ENCODE measurements at places on chromosomes 7 and 10. TPM values are rescaled to one million over a fixed set of nuclear protein-coding genes. Genes with fewer than 3 reads are reported as not detected.

DNA sequence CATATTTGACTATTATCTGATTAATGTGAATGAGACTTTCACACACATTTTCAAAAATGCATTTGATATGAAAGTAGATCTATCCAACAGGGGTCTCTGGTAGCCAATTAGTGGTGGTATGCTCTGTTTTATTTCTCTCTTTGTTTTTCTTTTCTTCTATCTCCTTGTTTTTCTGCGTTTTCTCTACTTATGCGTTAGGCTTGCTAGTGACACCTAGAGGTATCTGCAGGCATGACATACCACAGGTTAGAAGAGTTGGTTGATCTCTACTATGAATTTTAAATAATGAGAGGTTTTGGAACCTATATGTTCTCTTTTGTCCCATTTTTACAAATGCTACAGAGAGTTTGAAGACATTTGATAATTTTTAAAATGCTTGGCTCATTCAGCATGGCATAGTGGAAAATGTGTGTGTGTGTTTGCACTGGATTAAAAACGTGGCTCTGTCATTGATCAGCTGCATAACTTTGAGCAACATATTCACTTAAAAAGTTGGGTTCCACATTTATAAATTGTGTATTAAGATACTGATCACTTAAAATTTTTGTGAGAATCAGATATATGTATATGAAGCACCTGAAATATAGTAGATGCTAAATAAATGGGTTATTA is 28.1 kb upstream of the PLXDC2 start:
- no peak for DNase-seq
- H3K4me1 ChIP-seq, result no peaks in the 10 kb centered on the region
- no peak overlapping the region for H3K4me3 ChIP-seq
- H3K27me3 ChIP-seq, result no peaks in the 10 kb centered on the region

- no peaks in the 10 kb centered on the region for H3K27me3 ChIP-seq
- H3K36me3 ChIP-seq, result no peaks in the 10 kb centered on the region
- no peak overlapping the region for H3K27ac ChIP-seq
- 0 out of 2 replicates have a peak, but pooled peaks cover 5% of the 10 kb centered on the region for H3K4me1 ChIP-seq
These were observed 167.1 kb downstream of the DIP2C start for GRCh38 chr10:522350-522749.

GRCh38 chr7:154832557-154833138 is 170.3 kb downstream of the PAXIP1 start:
- peaks cover 15% of the 10 kb centered on the region for H3K27me3 ChIP-seq
- no peaks in the 10 kb centered on the region for H3K36me3 ChIP-seq
- DNase-seq, result peak; percentile 27
- no peak overlapping the region for H3K4me3 ChIP-seq

GRCh38 chr10:104577861-104578521 is 63.1 kb upstream of the SORCS3 start:
- H3K27me3 ChIP-seq, result peaks cover 32% of the 10 kb centered on the region
- H3K4me3 ChIP-seq, result no peak overlapping the region
- no peak overlapping the region for H3K27ac ChIP-seq
- DNase-seq, result peak; percentile 61
- no peaks in the 10 kb centered on the region for H3K36me3 ChIP-seq

DNA sequence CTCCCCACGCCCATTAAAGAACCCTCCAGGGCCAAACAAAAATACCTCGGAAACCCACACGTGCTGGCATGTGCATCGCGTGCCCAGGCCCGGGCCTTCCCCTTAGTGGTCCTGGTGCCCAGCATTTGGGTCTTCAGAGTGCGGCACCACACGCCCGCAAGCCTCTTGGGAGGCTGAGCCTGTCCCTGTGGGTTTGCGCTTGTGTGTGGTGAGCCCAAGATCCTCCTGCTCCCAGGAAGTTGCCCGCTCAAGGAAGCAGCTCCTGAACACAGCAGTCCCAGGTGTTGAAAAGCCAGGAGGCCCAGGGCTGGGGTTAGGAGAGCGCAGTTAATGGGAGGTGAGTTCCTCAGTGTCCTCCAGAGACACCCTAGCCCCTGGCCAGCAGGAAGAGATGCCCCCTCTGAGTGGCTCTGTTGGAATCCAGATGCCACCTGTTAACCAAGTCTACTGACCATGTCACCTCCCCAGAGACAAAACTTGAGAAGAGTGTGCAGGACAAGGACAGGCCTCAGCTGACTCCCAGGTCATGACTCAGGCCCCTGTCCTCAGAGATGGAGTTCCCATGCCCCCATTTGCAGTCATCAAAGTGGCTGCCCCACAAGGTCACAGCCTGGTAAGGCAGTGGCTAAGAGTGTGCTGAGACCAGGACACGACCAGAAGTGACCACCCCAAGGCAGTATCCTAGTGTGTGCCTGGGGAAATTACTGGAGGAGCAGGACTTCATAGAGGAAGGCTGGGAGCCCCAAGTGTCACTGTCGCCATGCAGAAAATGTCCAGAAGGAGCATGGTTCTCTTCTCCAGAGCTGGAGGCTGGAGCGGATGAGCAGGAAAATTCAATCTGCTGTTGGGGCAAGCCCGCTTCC is 5.2 kb downstream of the FZD9 start:
- H3K4me1 ChIP-seq, result no peaks in the 10 kb centered on the region

DNA sequence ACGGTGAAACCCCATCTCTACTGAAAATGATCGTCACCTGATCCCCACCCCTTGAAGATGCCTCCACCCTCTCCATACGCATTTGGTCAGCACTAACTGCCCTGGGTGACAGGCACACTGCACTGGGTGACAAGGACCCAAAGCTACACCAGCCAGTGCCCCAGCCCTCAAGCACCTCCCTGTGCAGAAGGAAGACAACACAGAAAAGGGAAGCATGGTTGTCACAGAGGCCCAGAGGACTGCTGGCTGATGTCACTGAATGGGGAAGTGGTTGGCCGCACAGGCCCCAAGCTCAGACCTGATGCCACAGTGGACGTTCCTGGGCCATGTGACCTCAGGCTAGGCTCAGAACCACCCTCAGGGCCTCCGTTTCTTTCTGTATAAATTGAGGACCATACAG is 4.2 kb upstream of the PILRA start:
- H3K36me3 ChIP-seq, result no peaks in the 10 kb centered on the region
- H3K27ac ChIP-seq, result no peak overlapping the region
- H3K4me1 ChIP-seq, result no peaks in the 10 kb centered on the region
- no peak overlapping the region for H3K4me3 ChIP-seq
- no peaks in the 10 kb centered on the region for H3K27me3 ChIP-seq

GRCh38 chr7:69640925-69641594 is 42.8 kb downstream of the AUTS2 start:
- H3K27me3 ChIP-seq, result no peaks in the 10 kb centered on the region
- no peak for DNase-seq
- no peak overlapping the region for H3K4me3 ChIP-seq
- H3K27ac ChIP-seq, result no peak overlapping the region

GRCh38 chr7:149868623-149869290 is 5.0 kb upstream of the ATP6V0E2 start:
- H3K27me3 ChIP-seq, result no peaks in the 10 kb centered on the region
- peaks cover 14% of the 10 kb centered on the region for H3K4me1 ChIP-seq
- H3K36me3 ChIP-seq, result no peaks in the 10 kb centered on the region
- no peak overlapping the region for H3K27ac ChIP-seq
- no peak overlapping the region for H3K4me3 ChIP-seq
- DNase-seq, result no peak

GRCh38 chr10:73937333-73938043 is 26.6 kb downstream of the PLAU start:
- H3K27me3 ChIP-seq, result no peaks in the 10 kb centered on the region
- H3K36me3 ChIP-seq, result no peaks in the 10 kb centered on the region
- H3K4me1 ChIP-seq, result peaks cover 66% of the 10 kb centered on the region
- H3K27ac ChIP-seq, result no peak overlapping the region
- no peak for DNase-seq

- H3K27ac ChIP-seq, result no peak overlapping the region
- H3K27me3 ChIP-seq, result no peaks in the 10 kb centered on the region
- H3K36me3 ChIP-seq, result no peaks in the 10 kb centered on the region
- H3K4me1 ChIP-seq, result no peaks in the 10 kb centered on the region
- DNase-seq, result no peak
- H3K4me3 ChIP-seq, result no peak overlapping the region
These were observed 167.4 kb upstream of the PRSS58 start for GRCh38 chr7:142425281-142425680.

DNA sequence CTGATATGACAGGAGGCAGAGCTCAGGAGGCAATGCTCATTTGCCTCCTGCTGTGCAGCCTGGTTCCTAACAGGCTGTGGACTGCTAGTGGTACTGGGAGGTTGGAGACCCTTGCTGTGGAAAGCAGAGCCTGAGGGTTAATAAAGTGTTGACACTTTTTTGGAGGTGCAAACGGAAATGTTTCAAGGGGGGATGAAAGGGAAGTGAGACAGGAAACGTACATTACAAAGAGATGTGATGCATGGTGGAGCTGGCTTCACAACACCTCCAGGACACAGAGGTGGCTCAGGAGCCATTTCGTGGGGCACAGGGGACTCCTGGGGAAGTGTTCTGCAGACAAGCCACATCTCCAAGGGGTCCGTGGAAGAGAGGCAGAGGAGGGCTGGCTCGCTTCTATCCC is 137.6 kb upstream of the SVIL start:
- H3K4me1 ChIP-seq, result no peaks in the 10 kb centered on the region
- no peak for DNase-seq
- H3K4me3 ChIP-seq, result no peak overlapping the region

GRCh38 chr10:18303851-18304801 is 163.9 kb downstream of the CACNB2 start:
- H3K4me1 ChIP-seq, result no peaks in the 10 kb centered on the region
- no peak overlapping the region for H3K27ac ChIP-seq
- DNase-seq, result no peak
- no peak overlapping the region for H3K4me3 ChIP-seq
- no peaks in the 10 kb centered on the region for H3K36me3 ChIP-seq

DNA sequence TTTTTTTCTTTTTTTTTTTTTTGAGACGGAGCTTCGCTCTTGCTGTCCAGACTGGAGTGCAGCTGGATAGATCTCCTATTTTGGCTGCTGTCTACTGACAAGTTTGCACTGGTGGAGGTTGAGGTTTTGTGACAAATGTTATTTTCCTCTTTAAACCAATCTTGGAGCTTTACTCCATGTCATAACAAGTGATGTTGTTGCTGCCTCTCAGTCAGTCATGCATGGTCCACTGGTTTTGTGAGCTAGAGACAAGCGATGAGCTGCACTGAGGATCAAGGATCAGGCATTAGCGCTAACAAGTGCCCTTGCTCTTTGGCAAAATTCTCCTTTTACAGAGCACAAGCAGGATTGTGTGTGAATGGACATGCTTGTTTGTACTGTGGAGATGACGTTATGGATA is 805 bp upstream of the WDFY4 start:
- H3K4me3 ChIP-seq, result no peak overlapping the region
- H3K4me1 ChIP-seq, result no peaks in the 10 kb centered on the region
- H3K36me3 ChIP-seq, result no peaks in the 10 kb centered on the region
- peaks cover 5% of the 10 kb centered on the region for H3K27me3 ChIP-seq
- H3K27ac ChIP-seq, result no peak overlapping the region
- DNase-seq, result no peak

DNA sequence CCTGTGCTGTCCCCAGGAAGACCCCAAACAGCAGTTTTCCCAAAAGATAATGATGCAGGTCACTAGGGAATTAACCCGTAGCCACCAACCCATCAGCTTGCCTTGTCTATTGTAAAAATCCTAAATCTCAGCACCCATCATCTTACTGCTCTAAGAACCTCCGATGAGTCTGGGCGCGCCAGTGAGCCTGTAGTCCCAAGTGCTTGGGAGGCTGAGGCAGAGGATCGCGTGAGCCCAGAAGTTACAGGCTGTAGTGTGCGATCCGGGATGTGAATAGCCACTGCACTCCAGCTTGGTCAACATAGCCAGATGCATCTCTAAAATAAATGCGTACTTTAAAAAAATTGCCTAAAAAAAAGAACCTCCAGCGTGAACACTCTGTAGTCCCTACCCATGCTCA is 951 bp downstream of the AS3MT start:
- no peaks in the 10 kb centered on the region for H3K36me3 ChIP-seq
- H3K4me1 ChIP-seq, result peaks cover 5% of the 10 kb centered on the region
- no peak overlapping the region for H3K4me3 ChIP-seq
- no peaks in the 10 kb centered on the region for H3K27me3 ChIP-seq
- DNase-seq, result no peak

GRCh38 chr10:15123749-15124184 is 26.6 kb downstream of the RPP38 start:
- H3K27ac ChIP-seq, result no peak overlapping the region
- no peak overlapping the region for H3K4me3 ChIP-seq
- H3K36me3 ChIP-seq, result peaks cover 2% of the 10 kb centered on the region
- H3K27me3 ChIP-seq, result no peaks in the 10 kb centered on the region

GRCh38 chr10:44807451-44807850 is 103.7 kb upstream of the TMEM72 start:
- H3K27me3 ChIP-seq, result peaks cover 25% of the 10 kb centered on the region
- no peak for DNase-seq
- no peaks in the 10 kb centered on the region for H3K4me1 ChIP-seq
- no peak overlapping the region for H3K4me3 ChIP-seq
- H3K36me3 ChIP-seq, result no peaks in the 10 kb centered on the region
- H3K27ac ChIP-seq, result no peak overlapping the region

DNA sequence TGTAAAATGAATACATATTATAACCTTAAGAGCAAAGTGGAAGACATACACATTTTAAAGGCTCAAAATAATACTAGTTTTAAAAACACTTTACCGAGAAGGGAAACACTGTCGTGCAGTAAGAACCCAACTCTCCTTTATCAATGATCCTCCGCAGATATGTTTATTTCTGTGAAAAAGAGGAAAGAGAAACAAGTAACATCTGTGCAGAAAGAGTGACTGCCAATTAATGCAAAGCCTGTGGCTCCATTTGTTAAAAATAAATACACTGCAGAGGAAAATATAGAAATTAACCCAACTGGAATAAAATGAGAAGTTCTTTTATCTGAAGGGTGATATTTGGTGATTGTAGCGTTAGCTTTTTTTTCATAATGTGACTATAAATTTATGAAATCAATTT is 62.7 kb downstream of the HGF start:
- H3K27me3 ChIP-seq, result no peaks in the 10 kb centered on the region
- no peak for DNase-seq
- H3K4me1 ChIP-seq, result no peaks in the 10 kb centered on the region
- no peaks in the 10 kb centered on the region for H3K36me3 ChIP-seq

DNA sequence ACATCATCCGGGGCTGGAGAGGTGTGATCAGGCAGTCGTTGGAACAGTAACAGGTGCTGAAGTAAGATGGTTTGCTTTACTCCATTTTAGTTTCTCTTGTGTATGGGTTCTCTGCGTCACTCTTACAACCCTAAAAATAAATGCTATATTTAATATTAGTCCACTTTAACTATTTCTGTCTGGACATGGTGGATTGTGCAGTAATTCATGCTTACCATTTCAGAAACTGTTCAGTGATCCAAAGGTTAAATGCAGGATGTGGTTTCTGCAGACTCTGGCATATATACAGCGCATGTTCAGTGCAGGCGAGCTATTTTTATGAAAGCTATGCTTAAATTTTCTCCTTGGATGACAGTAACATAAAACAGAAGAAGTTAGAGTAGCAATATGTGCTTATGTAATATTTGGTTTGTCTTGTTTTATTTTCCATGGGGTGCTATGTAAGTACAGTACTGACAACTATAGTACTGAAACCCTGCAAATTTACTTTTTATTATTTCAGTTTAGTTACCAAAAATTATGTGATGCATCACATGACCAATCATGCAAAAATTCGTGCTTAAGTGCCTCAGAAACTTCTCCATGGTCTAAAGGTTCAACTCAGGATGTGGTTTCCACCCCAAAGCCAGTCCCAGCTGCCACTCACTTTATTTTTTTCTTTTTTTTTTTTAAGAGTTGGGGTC is 46.6 kb upstream of the GRID1 start:
- H3K27me3 ChIP-seq, result no peaks in the 10 kb centered on the region
- H3K27ac ChIP-seq, result no peak overlapping the region
- H3K36me3 ChIP-seq, result no peaks in the 10 kb centered on the region
- no peak for DNase-seq

Gene RBM20
- 2.0 TPM for total RNA-seq

Gene UTF1
- not detected for total RNA-seq

Gene CHST3
- total RNA-seq, result 10.6 TPM

Gene LRRC17
- 0.47 TPM for total RNA-seq

Gene SHTN1
- total RNA-seq, result 64.0 TPM

Gene ATG9B
- total RNA-seq, result 2.1 TPM

Gene SORCS1
- not detected for total RNA-seq

Gene FAM25G
- total RNA-seq, result not detected
